ENCODE measurements at places on chromosomes 7 and 10. TPM values are rescaled to one million over a fixed set of nuclear protein-coding genes. Genes with fewer than 3 reads are reported as not detected.

- DNase-seq, result no peak
These were observed 42.7 kb upstream of the CHST3 start for GRCh38 chr10:71921324-71922027.

The CYP2C9 gene
- polyA plus RNA-seq, result not detected

The NEUROG3 gene
- not detected for polyA plus RNA-seq

- DNase-seq, result no peak
These were observed 421.8 kb downstream of the ARL4A start for GRCh38 chr7:13109201-13109600.

DNA sequence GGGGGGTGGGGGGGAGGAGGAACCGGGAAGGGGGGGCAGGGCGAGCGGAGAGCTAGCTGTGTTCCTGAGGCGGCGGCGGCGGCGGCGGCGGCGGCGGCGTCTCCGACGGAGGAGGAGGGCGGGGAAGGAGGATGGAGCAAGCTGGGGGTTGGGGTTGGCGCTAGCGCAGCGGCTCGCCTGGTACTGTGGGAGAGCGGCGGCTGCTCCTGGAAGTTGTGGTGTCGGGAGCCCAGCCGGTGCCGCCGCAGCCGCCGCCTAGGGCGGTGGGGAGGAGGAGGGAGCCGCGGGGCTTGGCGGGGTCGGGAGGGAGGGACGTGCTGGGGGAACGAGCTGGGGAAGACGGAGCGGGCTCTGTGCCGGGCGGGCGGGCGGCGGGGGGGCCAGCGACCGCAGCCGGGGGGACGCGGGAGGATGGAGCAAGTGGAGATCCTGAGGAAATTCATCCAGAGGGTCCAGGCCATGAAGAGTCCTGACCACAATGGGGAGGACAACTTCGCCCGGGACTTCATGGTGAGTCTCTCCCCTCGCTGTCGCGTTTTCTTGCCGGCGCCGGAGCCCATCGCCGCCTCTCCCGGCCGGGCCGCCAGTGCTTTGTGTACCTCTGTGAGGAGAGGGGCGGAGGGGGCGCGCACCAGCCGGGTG lies at the start of gene PTPN12:
PTPN12 (plus strand) TSS at position 160 of the 642 bp plus-strand sequence; CDS start at position 412, 252 bp downstream.
- DNase-seq, result no peak

DNA sequence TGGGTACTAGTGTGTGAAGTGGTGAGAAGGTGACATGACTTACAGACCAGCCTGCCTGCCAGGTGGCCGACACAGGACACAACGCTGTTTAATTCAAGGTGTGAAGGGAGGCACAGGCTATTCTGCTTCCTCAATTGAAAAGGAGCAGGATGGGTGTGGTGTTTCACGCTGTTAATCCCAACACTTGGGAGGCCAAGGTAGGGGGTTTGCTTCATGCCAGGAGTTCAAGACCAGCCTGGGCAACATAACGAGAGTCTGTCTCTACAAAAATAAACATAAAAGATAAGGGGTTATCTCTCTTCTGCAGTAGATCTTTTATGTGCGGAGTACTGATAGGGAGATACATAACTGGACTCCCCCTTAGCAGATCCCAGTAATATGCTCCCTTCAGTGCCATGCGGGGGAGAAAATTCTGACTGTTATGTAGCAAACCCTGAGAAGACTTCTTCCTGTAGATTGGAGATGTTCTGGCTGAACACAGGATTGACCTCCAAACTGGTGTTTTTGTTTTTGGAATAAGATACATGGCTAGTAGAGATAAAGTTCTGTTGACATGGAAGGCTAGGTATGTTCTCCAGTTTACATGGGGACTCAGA lies 63.2 kb downstream of the CCNY start:
- no peak for DNase-seq

DNA sequence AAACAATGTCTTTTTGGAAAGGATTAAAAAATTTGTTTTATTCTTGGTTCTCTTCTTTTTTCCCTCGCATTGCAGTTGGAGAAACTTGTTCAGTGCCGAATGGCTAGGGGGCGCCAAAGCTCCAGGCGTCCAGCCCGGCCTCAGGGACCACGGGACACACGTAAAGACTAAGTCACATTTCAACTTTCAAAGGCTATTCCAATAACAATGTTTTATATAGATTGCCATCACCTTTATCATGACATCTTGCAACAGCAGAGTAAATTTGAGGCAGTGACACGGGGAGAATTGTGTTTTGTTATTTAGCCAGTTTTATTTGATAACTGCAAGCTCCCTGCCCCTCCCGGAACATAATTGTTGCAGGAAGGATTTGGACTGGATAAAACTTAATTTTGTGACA lies 2.2 kb upstream of the IGFBP3 start:
- DNase-seq, result peak; percentile 52

DNA sequence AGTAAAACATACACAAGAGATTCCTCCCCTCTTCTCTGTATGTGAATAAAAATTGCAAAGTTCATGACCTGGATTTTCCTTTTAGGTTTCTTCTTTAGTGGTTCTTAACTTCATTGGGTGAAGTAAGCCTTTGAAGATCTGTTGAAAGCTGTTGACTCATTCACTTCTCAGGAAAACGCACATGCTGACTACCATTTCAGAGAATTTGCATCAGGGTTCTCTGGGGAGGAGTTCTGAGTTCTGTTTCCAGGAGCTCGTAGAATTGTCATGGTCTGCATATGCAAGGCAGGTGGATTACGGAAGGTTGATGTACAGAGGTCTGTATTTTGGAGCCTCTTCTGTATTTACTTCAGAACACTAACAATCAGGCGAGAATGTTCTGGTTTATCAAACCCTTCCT lies 962 bp upstream of the SLC26A4 start:
- no peak for DNase-seq

The MTURN gene
- 11.0 TPM for polyA plus RNA-seq

DNA sequence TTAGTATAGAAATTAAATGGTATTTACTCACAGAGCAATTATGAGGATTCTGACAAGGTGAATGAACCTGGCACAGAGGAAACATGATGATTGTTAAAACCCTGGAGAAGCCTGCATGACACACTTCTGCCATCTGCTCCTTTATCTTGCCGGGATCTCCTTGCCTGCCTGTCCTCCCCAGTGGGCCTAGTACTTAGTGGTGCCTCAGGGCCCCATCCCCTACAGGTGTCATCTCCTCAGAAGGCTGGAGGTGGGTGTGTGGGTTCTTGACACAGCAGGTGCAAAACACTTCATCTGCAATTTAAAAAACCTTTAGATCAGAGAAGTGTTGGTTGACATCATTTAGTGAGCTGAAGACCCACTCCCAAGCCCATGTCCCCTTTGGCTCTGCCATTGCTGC lies 261.2 kb downstream of the ADRA2A start:
- no peak for DNase-seq
